Stromal cell of bone marrow (primary cell): ENCODE measurements at places on chromosomes 7 and 10.

DNA sequence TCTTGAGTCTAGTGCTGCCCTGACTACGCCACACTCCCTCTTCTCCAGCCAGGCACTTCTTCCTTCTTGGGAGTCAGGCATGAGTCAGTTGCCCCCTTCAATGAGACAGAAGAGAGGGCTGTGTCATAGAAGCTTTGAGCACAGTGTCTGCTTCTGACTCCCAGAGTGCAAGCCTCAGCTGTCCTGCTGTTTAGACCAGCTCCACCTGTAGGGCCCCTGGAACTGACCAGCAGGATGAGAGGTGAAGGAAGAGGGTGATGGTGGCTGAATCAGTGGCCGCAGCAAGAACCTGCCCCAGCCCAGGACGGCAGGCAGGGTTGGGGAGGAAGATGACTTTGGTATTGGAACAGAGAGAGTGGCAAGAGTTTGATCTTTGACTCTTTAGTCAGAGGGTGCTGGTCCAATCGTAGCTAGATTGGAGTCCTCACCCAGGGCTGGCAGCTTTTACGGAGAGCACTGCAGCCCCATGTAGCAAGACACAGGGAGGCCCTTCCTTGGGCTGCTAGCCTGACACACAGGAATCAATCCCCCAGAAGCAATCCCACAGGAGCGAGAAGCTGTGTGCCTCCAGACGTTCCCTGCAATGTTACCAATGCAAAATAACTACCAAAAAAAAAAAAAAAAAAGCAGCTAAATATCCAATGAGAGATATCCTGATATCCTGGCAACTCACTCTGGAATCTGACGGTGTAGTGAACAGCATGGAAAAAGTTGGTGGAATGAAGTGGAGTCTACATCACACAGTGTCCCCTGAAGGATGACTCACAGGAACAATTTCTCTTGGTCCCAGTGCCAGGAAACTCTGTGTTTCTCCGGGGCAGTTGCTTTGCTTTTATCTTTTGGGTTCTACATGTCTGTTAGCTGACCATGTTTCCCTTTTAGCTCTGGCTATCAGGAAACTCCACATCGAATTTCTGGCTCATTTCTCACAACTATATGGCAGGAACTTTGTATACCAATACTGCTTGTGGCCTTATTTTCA, 6.9 kb downstream of the C10orf62 start:
- peak; percentile 90 for DNase-seq

GRCh38 chr7:30136117-30136731, 1.4 kb downstream of the MTURN start:
- DNase-seq, result no peak

DNA sequence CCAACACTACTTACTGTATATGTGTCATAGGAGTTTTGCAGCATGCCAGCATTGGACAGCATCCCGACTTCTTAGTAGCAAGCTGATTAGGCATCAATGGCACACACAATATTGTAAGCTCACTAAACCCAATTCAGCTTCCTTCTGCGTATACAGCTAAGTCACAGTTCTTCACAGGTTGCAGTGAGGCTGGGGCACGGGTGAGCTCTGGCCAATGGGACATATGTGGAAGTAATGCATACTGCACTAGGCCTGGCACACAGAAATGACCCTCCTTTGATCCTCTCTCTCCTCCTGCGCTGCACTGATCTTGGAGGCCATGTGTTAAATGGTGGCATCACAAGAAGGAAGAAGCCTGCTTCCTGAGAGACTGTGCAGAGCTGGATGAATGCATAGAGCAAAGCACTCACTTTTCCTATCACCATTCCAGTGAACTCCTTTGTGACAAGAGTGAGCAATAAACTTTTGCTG, 11.9 kb downstream of the RAB11FIP2 start:
- no peak for DNase-seq

GRCh38 chr7:11447106-11447505, 384.9 kb downstream of the THSD7A start:
- no peak for DNase-seq

GRCh38 chr7:69749372-69749979, 151.2 kb downstream of the AUTS2 start:
- no peak for DNase-seq

DNA sequence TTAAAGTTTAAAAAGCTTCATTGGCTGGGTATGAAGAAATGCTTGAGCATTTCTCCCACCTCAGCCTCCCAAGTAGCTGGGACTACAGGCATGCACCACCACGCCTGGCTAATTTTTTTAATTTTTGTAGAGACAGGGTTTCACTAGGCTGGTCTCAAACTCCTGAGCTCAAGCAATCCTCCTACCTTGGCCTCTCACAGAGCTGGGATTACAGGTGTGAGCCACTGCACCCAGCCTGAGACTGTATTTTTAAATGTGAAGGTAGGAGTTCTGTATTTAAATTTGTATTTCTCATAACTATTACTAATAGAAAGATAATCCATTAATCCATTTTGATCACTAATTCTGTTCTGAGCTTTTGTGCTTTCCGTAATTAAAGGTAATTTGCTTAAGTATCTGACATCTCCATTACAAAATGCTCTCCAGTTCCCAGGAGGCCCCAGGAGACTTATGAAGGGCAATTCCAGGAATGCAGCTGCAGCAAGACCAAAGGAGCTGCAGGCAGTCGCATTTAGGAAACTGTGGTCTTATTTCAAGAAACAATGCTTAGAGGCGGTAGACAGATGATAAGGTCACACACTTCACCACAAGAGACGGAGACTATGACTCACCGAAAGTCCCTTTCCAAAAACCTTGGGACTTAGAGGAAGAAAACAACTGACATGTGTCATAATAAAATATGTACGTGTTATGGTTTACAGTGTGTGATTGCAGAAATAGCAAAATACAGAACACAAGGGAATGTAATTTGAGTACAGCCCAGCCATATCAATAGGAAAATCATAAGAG, 23.3 kb downstream of the YAE1 start:
- peak; percentile 81 for DNase-seq

DNA sequence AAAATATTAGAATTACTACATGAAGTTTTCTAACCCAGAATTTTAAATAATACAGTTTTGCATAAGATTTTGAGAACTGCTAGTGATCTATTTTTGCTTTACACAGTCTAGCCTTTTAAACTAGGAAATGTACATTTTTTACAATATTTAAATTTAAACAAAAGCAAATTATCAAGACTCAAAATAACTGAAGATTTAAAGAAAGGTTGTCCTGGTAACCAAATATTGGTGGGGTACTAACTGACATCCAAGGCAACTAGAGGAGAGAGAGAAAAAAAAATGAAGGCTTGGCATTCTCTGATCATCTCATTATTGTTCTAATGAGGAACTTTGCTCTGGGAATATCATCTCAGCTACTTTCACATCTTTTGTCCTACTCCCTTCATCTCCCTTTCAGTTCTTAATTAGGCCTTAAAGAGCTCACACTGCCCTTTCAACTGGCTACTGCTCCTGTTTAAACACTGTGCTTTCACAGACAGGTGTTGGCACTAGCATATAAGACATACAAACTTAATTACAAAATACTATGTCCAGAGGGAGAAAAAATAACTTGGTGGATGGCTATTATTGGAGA, 33.7 kb downstream of the RAB11FIP2 start:
- no peak for DNase-seq

- peak; percentile 5 for DNase-seq
Observed at GRCh38 chr7:155002411-155003091, 373 bp downstream of the PAXIP1 start.

DNA sequence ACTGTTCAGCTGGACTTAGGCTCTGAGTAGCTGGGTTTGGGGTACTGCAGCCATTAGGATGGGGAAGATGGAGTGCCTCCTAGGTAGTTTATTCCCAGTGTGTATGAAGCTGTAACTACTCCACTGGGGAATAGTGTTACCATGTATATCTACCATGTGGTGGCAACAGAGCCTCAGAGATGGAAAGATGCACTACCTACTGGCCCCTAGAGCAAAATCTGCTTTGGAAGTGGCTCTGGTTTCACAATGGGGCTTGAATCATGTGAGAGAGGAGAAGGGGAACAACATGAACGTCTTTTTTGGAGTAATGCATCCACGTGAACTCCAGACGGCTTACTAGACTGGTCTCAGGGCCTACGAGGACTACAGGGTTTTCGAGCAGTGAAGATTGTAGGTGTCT, 167.3 kb downstream of the CALCR start:
- DNase-seq, result no peak

- no peak for DNase-seq
Observed at GRCh38 chr10:45580371-45581215, 92.0 kb downstream of the ZFAND4 start.

- no peak for DNase-seq
Observed at GRCh38 chr7:50822110-50822509, 39.4 kb upstream of the GRB10 start.
